ENCODE measurements at places on chromosomes 7 and 10.

DNA sequence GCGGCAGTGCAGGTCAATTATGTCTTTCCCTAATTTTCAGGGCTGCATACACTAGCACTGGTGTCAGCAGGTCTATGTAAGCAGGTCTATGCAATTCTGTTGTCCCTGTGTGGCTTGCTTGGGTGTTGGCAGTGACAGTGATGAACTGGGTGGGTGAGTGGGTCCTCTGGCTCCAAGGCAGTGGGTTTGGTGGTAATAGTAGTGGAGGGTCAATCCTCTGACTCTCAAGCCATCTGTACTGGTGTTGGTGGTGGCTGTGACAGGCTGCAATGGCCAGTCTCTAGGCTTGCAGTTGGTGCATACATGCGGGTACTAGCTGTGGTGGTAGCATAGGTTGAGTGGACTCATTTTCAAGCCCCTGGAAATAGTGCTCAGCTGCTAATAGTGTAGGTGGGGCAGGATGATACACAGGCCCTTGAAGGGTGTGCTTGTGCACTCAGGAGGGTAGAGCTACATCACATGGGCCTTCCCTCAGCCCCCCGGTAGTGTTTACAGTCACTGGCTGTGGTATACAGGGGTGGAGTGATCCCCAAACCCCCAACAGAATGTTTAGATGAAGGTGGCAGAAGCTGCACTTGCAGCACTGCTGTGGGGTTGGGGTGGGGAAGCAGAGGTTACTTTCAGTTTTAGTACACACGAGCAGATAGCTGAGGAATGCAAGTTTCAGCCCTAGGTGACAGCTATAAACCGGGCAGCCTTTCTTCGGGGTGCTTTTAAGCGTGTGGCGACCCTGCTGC is 331.3 kb downstream of the PCDH15 start:
- DNase-seq: no peak

GRCh38 chr10:99524050-99524666 is 8.6 kb upstream of the NKX2-3 start:
- DNase-seq: no peak

DNA sequence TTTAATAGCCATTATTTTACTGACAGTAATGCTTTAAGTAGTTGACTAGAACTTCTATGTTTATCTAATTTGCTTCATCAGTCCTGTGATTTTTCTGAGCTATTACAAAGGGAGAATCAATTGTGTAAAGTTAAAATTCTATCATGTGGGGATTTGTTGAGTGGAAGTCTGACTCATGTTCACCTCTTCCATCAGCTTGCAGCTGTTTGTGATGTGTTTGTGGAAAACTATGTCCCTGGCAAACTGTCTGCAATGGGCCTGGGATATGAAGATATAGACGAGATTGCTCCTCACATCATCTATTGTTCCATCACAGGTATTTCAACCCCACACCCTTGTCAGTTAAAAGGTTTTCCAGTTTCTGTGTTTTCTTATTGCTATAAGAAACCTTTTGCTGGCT is 59.9 kb downstream of the SUGCT start:
- DNase-seq: no peak

DNA sequence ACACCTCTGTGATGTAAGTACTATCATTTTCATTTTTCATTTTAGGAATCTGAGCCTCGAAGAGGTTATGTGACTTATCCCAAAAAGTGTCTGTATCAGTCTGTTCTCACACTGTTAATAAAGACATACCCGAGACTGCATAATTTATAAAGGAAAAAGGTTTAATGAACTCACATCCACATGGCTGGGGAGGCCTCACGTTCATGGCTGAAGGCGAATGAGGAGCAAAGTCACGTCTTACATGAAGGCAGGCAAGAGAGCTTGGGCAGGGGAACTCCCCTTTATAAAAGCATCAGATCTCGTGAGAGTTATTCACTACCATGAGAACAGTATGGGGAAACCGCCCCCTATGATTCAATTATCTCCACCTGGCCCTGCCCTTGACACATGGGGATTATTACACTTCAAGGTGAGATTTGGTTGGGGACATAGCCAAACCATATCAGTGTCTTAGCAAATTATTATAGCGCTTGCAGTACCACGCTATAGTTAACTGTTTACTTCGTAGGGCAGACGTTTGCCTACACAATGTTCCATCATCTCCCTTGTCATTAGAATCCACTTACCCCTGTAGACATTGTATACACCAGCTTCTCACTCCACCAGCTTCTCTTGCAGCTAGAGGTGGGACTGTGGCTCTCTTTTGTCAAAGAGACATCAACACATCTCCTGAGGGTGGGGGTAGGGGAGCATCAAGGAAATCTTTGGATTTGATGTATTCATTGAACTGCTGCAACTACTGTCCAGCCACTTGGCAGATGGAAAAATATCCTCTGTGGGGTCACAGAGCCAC is 15.4 kb upstream of the NMT2 start:
- no peak for DNase-seq

DNA sequence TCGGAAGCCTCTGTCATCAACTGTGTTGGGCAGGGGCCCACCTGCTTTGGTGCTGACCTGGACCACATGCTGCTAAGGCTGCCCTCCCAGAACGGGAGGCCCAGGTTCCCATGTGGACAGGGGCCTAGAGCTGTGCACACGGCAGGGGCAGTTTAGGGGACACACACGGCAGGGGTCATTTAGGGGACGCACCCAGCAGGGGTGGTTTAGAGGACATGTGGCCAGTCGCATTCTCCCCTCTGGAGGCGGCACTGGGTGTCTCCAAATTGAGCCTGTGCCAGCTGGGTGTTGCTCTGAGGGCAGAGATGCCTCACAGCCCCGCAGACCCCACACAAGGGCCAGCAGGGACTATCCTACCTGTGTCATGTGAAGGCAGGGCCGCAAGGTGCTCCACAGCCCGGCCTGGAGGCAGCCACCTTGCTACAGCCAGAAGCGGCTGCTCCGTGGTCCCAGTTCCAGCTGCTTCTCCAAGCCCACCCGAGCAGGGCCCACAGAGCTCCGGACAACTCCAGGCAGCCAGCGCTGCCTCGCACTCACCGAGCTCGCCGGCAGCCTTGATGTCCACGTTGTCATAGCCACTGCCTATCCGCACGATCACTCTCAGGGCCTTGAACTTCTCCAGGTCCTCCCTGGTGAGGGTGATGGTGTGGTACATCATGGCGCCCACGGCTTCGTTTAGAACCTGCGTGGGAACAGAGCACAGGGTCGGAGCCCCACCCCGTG is 60.7 kb downstream of the ZRANB1 start:
- DNase-seq: no peak

DNA sequence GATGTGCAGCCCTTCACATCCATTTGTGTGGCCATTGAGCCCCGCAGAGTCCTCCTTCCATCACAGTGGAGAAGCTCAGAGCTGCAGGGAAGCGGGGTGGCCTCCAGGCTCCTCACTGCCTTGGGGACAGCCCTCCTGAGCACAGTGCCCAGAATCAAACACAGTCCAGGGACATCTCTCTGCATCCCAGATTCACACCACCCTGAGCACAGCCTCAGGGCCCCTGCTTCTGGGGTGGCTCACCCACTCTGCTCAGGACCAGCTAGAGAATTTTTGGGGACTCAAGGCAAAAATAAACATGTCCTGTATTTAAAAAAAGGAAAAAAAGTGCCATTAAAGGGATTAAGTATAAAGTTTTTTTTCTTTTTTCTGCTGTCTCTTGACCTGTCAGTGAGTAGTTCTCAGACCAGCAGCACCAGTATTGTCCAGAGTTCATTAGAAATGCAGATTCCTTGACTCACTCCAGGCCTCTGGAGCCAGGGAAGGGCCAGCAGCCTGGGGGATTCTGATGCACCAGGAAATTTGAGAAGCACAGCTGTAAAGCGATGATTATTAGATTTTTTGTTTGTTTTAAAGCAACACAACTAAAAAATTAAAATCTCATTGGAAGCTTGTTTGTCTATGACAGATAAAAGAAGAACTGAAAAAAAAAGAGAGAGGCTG is 61.6 kb downstream of the ARHGAP22 start:
- no peak for DNase-seq

- no peak for DNase-seq
Measured at GRCh38 chr7:132072873-132073272, 503.4 kb downstream of the PLXNA4 start.

GRCh38 chr10:78929541-78929940 is 139.2 kb upstream of the ZMIZ1 start:
- no peak for DNase-seq

DNA sequence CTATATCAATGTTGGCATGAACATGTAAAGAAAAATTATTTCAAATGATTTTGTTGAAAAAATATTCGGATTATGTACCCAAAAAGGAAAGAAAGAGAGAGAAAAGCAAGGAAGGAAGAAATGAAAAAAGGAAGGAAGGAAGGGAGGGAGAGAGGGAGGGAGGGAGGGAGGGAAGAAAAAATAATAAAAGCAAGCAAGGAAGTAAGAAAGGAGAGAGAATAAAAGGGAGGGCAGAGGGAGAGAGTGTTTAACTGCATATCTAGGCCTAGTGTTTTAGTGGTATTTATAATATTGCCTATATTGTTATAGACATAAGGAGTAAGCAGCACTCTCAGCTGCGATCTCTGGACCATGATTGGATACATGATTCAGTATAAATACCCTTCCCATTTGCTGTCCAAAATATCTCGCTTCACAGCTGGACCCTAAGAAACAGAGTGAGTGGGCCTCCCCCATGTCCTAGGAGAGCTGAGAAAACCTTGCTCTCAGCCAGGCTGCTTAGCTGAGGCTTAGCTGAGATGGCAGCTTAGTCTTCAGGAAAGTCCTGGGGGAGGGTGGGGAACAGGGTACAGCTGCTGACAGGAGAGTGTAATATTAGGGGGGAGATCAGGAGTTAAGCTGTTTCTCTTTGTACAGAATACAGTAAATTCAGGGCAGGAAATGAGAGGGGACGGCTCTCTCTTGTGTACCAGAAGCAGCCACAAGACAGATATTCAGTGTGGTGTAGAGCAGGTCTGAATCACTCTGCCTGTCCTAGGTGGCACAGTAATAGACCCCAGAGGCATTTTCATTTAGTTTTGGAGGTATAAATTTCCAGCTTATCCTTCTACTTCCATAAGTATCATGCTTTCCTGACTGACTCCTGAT is 66.8 kb upstream of the TARP start:
- DNase-seq: no peak

GRCh38 chr7:27863880-27864279 is 123.9 kb downstream of the TAX1BP1 start:
- no peak for DNase-seq

DNA sequence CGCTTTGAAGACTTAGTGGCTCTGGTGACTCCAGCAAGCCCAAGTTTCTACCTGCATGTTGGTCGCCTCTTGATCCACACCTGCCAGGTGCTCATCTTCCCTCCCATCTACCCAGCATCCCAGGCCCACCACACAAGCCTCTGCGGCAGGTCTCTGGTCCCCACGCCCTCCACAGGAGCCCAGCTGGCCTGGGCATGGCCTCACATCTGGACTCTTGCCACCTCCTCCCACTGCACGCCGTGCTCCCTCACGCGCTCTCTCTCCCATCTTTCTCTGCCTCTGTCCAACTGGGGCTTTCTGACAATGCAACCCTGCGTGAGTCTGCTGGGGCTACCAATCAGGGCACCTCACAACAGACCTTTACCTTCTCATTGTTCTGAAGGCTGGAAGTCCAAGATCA is 50.2 kb upstream of the FGFR2 start:
- DNase-seq: no peak

DNA sequence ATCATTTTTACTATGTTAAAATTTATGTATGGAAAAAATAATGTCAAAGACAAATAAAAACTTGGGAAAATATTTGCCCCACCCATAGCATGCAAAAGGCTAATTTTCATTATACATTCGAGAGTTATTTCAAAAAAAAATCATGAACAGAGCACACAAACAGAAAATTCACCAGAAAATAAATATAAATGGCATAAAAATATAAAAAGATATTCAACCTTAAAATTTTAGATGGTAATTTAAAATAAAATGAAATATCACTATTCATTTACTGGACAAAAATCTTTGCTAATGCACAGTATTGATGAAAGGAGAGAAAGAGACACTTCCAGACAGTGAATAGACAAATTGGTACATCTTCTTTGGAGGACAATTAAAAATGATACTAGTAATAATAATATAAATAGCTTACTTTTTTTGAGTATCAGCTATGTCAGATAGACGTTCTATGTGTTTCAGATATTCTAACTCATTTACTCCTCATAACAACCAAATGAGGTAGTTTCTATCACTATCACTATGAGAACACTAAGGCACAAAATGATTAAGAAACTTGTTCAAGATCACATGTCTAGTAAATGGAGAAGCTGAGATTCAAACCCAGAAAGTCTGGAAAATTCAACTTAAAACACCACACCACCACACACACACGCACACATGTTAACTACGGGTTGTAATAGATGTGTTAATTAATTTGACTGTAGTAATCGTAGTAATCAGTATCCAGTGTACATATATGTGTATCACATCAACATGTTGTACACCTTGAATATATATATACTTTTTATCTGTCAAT is 63.0 kb downstream of the CCDC71L start:
- no peak for DNase-seq

- DNase-seq: no peak
Measured at GRCh38 chr10:86366033-86366901, at the start of gene GRID1. GRID1 (minus strand) TSS chr10:86366795.

- DNase-seq: no peak
Measured at GRCh38 chr7:16034353-16034752, 347.9 kb upstream of the MEOX2 start.
